ENCODE measurements at places on chromosomes 16 and 17.
A peak's percentile ranks its signal among the peaks of the same experiment; 100 is the strongest.

DNA sequence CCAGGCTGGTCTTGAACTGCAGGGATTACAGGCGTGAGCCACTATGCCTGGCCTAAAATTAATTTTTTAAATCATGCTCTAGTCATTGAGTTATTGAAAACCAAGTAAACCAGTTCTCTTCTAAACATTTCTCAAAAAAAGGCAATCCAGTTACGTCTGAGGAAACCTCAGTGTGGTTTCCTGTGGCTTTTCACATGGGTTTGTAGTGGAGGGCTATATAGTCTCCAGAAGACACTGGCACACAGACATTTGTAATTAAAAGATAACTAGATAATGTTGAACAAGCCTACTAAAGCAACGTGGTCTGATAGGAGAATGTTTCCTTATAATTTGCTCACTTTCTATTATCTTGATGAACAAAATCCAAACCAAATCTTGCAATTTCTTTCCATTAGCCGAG is 5.2 kb upstream of the TOB1 start:
- no peak for DNase-seq

- DNase-seq, result no peak
These were observed 23.2 kb downstream of the CDH3 start for GRCh38 chr16:68668266-68668665.

GRCh38 chr17:79072544-79072943 is 2.1 kb upstream of the ENGASE start:
- no peak for DNase-seq

DNA sequence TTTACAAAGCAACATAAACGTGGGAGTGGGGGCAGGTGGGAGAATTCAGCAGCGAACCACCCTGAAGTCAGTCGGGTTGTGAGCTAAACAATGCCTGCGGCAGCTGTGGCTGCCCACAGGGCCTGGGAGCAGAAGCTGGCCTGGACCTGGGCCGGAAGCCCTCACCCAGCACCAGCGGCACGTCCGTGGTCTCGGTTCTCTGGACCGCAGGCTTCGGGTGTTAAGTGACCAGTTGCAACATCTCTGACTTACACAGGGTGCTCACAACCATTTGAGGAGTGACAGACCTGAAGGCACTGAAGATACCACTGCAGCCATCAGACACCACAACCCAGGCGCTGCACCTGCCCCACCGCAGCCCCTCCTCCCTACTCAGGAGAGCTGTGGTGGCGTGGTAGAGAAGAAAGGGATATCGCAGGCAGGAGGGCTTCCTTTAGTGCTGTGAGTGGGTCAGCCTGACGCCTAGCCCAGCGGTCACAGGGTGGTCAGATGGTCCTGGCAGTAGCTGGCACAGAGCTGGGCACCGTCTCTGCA is 33.8 kb downstream of the CBFA2T3 start:
- DNase-seq, result no peak

GRCh38 chr16:57479205-57479975 is 6.9 kb downstream of the DOK4 start:
- DNase-seq, result no peak

DNA sequence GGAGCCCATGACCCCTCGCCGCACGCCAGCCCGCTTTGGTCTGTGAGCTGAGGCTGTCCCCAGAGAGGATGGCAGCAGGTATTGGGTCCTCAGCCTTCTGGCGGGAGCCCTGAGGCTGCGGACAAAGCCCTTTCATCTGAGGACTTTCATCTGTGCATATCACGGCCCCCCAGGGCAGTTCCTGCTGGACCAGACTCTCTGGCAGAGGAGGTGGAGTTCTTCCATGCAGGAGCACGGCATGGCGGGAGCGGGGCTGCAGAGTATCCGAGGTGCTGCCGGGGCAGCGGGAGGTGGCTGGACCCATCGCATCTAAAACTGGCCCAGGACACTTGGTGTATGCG is 18.8 kb downstream of the DHX38 start:
- no peak for DNase-seq

DNA sequence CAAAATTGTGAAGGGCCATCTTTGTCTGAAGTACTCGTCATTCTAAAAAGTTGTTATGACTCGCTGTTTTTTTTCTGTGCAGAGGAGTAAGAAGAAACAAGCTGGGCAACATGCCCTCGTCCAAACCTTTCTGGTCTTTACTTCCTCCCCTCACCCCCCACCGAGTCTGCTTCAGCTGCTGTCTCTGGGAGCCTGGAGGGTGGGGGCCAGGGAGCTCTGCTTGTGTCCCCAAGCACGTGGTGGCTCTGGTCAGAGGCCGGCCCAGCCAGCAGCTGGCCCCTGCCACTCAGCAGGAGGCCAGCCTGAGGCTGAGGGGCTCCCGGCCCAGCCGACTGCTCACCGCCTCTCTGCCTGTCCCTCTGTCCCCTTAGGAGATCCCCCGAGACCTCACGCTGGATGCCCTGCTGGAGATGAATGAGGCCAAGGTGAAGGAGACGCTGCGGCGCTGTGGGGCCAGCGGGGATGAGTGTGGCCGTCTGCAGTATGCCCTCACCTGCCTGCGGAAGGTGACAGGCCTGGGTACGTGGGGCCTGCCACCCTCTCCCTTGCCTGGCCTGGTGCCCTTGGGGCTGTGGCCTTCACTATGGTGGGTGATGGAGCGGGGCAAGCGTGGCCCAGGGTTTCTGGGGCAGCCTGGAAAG is 53.7 kb upstream of the LGALS9 start:
- no peak for DNase-seq

DNA sequence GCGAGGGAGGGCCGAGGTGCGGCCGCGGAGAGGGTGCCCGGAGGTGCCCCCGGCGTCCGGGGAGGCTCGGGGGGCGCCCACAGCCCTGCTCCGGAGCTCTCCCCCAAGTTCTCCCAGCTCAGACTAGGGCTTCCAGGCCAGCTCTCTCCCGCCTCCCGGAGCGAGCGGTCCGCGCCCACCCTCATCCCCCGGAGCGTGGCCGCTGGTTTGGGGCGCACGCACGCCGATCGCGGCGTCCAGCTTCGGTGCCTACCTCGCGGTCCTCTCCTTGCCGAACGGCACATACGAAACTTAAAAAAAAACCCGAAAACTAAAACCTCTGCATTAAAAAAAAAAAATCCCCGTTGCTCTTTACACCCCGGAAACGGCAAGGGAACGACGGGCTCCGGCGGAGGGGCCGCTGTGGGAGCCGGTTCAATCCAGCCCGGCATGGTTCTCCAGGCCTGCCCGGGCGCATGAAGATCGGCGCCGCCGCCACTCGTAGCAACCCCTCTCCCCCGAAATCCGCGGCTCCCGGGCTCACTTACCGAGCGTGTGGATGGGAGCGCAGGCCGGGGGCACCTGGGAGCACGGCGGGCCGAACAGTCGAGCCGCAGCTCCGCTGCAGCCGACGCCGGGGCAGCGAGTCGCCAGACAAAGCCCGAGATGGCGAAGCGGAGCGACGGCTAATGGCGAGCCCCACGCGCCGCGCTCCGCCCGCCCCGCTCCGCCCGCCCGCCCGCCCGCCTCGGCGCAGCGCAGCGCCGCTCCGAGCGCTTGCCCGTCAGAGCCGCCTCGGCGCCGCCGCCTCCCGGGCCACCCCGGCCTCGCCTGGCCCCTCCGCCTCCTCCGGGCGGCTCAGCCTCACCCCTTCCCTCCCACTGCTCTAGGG is 973 bp upstream of the UBTF start:
- DNase-seq, result peak; percentile 49

DNA sequence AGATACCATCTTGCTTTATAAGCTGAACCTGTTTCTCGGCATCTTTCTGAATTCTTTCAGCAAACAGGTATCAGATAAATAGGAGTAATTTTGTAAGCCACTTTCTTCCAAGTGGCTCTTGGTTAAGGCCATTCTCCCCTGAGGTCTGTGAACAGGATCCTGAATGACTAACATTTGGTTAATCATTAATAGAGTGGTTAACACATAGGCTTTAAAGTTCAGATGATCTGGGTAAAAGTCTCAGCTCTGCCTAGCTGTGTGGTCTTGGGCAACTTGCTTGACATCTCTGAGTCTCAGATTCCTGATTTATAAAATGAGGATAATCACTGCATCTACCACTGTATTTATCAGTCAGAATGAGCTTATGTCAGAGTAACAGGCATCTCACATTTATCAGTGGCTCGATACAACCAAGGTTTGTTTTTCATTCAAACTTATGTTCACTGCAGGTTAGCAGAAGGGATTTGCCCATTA is 44.4 kb upstream of the ANKFN1 start:
- no peak for DNase-seq

DNA sequence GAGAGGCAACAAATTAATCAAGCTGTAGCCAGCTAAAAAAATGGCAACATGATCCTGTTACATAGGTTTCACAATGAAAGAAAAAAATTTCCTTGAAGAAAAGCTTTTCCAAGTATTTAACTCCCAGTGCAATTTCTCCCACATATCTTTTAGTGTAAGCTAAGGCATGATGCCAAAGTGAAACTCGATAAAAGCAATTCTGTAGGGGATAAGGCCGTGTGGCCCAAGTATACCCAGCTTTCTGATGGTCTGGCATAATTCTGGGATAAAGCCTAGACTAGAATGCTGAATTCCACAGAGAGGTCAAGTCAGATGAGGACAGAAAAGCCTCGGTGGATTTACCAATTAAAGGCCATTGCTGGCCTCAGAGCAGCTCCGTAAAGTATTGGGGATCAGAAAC is 36.2 kb downstream of the CTCF start:
- DNase-seq, result no peak

DNA sequence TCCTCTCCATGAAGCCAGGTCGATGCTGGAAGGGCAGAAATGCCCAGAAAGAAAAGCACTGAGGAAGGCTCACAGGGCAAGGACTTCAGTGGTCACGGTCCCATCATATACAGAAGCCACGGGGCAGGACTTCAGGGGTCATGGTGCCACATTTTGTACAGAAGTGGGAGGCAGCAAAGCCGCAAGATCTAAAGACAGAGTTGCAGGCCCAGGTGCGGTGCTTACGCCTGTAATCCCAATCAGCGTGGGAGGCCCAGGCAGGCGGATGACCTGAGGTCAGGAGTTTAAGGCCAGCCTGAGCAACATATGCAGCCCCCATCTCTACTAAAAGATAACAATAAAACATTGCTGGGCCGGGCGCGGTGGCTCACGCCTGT is 96.0 kb downstream of the NXN start:
- DNase-seq, result no peak

GRCh38 chr17:52106638-52107261 is 51.8 kb downstream of the CA10 start:
- DNase-seq, result peak; percentile 2

- DNase-seq, result no peak
These were observed 43.3 kb upstream of the GINS3 start for GRCh38 chr16:58348986-58349385.

- DNase-seq, result no peak
These were observed 53.4 kb downstream of the SNTB2 start for GRCh38 chr16:69240331-69240730.

DNA sequence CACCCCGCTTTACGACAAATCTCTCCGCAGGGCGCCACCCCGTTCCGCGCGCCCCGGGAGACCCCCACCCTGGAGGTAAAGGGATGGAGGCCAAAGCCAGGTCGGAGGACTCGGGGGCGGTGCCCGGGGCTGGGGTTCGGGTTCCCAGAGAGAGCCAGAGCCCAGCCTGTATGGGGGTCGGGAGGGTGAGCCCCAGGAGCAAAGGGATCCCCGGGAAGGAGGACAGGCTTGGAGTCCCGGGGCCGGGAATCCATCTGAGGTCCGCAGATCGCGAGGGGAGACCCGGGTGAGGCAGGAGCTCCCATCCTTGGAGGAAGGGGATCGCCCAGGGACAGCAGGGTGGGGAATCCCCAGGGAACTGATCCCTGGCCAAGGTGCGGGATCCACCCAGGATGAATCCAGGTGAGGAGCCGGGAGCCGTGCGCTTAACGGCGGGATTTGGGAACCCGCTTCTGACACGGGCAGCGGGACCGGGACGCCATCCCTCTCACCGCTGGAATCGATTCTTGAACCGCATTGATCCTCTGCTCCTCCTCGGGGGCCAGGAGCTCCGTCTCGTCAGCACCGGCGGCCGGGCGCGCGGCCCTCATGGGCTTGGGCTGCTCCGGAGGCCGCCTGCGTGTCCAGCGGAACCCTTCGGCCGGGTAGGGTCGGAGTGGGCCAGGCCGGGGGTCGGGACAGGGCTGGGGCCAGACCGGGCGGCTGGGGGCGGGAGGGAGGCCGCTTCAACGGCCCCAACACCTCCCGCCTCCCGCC is at the start of gene MMD:
Gene MMD (minus strand): TSS at position 657 of the 756 bp plus-strand sequence. CDS start 140 bp downstream, at position 517.
- peak; percentile 3 for DNase-seq

DNA sequence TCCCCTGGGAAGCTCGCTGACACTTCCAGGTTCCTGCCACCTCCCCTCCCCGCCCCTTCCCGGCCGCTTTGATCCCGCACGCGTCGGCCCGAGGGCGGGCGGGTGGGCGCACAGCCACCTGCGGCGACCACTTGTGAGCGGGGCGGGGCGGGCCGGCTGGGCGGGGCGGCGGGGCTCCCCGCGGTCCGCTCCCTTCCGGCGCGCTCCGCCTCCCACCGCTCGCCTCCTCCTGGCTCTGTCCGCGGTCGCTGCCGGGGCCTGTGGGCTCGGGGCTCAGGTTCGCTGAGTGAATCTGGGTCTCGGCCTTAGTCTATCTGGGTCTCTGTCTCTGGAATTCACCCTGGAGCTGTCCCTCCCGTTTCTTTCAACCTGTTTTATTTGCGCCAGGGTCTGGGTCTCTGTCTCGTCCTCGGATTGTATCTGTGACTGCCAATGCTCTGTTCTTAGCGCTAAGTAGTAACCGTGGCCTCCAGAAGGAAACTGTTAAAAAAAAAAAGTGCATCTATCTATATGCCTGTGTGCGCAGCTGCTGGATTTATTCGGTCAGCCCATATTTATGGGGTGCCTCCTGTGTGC is 2.7 kb upstream of the HES7 start:
- no peak for DNase-seq

DNA sequence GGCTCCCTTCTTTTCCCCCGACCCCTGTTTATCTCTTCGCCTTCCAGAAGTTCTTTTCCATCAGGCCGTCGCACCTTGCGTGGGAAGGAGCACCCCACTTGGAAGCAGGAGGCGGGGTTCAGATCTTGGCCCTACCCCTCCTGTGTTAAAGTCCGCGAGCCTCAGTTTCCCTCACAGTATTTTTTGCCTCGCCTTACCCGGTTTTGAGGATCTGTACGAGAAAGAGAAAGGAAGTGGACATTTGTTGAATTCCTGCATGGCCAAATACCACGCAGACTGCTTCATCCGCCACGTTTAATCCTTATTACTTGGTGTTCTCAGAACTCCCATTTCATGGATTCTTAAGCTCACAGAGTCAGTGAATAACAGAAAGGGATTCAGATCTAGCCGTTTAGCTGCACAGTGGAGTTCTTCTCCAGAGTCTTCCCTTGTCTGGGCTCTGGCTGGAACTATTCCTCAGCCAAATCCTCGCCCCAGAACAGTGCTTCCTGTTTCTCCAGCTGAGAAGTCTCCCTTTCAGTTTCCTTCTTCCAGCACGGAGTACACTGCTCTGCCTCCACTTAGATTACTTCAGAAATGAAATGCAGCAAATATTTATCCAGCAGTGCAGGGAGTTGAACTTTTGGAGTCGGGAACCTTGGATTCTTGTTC is 590 bp downstream of the TMEM219 start:
- DNase-seq, result no peak

GRCh38 chr16:88878356-88878755 is 11.9 kb upstream of the PABPN1L start:
- DNase-seq, result no peak

DNA sequence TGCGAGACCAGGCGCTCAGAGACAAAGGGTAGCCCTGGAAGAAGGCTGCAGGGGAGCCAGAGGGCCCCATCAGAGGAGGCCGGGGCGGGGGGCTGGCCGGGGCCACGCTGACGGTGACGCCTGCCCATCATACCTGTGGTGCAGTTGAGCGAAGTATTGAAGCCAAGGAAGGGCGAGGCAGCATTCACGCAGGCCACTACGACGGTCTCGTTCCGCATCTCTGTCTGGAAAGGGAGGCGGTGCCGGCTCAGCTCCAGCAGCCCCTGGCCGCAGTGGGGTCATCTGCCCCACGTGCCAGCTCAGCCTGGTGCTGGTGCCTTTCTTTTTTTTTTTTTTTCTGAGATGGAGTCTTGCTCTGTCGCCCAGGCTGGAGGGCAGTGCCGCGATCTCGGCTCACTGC is 4.9 kb upstream of the MRPL28 start:
- DNase-seq, result no peak
